ENCODE measurements at places on chromosomes 6 and 20.

GRCh38 chr20:52569201-52569600, 377.6 kb upstream of the ZFP64 start:
- DNase-seq, result no peak

DNA sequence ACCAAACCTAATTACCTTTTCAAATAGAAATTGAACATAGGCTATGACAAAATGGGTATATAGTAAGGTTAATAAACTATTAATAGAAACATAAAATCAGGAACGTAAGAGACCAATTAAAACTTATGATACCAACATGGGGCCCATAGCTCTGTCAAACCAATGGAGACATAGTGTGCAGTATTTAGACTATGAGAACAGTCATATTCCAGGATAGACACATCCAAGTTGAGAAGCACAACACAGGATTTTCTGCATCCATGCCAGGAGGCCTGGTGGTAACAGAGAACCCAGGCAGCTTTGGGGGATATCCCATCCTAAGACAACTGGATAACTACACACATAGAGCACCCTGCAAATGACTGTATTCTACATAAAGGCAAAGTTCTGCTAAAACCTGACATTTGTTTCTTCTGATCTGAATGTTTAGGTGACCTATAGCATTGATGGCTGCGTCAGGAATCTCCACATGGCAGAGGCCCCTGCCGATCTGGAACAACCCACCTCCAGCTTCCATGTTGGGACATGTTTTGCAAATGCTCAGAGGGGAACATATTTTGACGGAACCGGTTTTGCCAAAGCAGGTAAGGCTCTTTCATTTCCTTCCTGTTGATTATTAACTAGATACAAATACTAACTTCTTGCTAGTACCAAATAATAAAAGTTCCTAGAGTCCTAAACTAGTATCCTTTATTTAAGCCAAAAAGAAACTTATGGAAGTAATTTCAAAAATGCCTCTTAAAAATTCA, 202.7 kb downstream of the ARHGAP18 start:
- no peak for DNase-seq

- DNase-seq, result no peak
Measured at GRCh38 chr20:58102261-58102660, 126.2 kb downstream of the ANKRD60 start.

- no peak for DNase-seq
Measured at GRCh38 chr6:135094403-135094821, 39.8 kb upstream of the HBS1L start.

GRCh38 chr6:151452750-151453427, 963 bp upstream of the RMND1 start:
- no peak for DNase-seq

Data from stimulated activated CD8-positive, alpha-beta memory T cell treated with anti-CD3 and anti-CD28 coated beads, Interleukin-4, amount 100 ng/mL, for 1 hour (primary cell).